Sigmoid colon (tissue), 7 donors: ENCODE measurements at places on chromosomes 2 and 18. TPM values are rescaled to one million over a fixed set of nuclear protein-coding genes. Genes with fewer than 3 reads are reported as not detected.

Gene PMS1
- 17.7 TPM for total RNA-seq

Gene NIFK
- total RNA-seq: 25.4 TPM

Gene GPR155
- 19.1 TPM for total RNA-seq

Gene MITD1
- total RNA-seq: 26.0 TPM

Gene INHBB
- 1.8 TPM for total RNA-seq

Gene SEPTIN10
- total RNA-seq: 168 TPM

Gene SCN3A
- 3.6 TPM for total RNA-seq

Gene ST6GAL2
- total RNA-seq: 6.2 TPM

Gene AQP12B
- not detected for total RNA-seq

Gene DYNAP
- not detected for total RNA-seq

Gene PTH2R
- not detected for total RNA-seq

Gene METTL5
- 105 TPM for total RNA-seq

Gene TRPM8
- not detected for total RNA-seq

Gene AQP12A
- not detected for total RNA-seq

Gene SLC14A1
- 14.4 TPM for total RNA-seq

Gene LYPD6
- total RNA-seq: 1.1 TPM

Gene STPG4
- total RNA-seq: not detected

Gene TMEM247
- total RNA-seq: not detected

Gene DYNC2LI1
- total RNA-seq: 21.0 TPM

Gene NTSR2
- total RNA-seq: not detected

Gene SERPINB12
- total RNA-seq: not detected

Gene OLA1
- total RNA-seq: 55.9 TPM

Gene CENPA
- total RNA-seq: not detected

Gene GNAL
- 13.2 TPM for total RNA-seq

Gene POTEI
- not detected for total RNA-seq

Gene LOXHD1
- 0.28 TPM for total RNA-seq

Gene SETBP1
- 67.9 TPM for total RNA-seq

Gene FTCDNL1
- 1.7 TPM for total RNA-seq

Gene SAP130
- total RNA-seq: 7.1 TPM

Gene ERMN
- total RNA-seq: 0.27 TPM

Gene RESP18
- not detected for total RNA-seq

Gene CCDC68
- total RNA-seq: 4.3 TPM

Gene FSHR
- not detected for total RNA-seq

Gene ZNF2
- 3.1 TPM for total RNA-seq

Gene ABCG5
- total RNA-seq: not detected

Gene KIAA2012
- 0.83 TPM for total RNA-seq

Gene POU3F3
- total RNA-seq: 1.4 TPM

Gene CASP8
- 4.9 TPM for total RNA-seq

Gene SLC19A3
- 0.95 TPM for total RNA-seq

Gene NGEF
- 0.28 TPM for total RNA-seq

Gene ERBB4
- total RNA-seq: 0.28 TPM

Gene C2orf76
- 17.6 TPM for total RNA-seq

Gene PSTPIP2
- 7.6 TPM for total RNA-seq

Gene SLC9A4
- not detected for total RNA-seq

Gene CPLX4
- total RNA-seq: not detected

Gene TDRD15
- not detected for total RNA-seq

Gene RFTN2
- total RNA-seq: 5.4 TPM

Gene POMC
- 34.2 TPM for total RNA-seq

Gene HOXD9
- total RNA-seq: 14.6 TPM

Gene DUSP19
- total RNA-seq: 7.2 TPM

Gene RGPD4
- not detected for total RNA-seq
